ENCODE measurements at places on chromosomes 4 and X.
A peak's percentile ranks its signal among the peaks of the same experiment; 100 is the strongest.

- DNase-seq = no peak
Observed at GRCh38 chr4:120720354-120720934, 202.1 kb downstream of the PRDM5 start.

DNA sequence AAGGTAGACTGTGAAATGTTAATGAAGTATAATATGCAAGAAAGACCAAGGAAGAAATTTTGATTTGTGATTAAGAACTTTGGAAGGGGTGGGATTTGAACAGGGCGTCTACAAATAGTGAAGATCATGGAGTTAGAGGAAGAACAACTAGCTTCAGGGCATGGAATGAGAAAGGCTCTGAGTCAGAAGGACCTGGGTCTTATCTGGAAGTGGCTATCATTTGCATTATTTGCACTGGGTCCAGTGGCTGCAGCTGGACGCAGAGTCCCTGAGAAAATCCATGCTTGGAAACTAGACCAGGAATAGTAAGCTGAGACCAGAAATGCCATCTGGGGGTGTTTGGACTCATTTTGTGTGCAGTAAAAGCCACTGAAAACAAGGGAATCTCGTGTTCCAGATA lies 4.3 kb upstream of the LIMCH1 start:
- DNase-seq = no peak

DNA sequence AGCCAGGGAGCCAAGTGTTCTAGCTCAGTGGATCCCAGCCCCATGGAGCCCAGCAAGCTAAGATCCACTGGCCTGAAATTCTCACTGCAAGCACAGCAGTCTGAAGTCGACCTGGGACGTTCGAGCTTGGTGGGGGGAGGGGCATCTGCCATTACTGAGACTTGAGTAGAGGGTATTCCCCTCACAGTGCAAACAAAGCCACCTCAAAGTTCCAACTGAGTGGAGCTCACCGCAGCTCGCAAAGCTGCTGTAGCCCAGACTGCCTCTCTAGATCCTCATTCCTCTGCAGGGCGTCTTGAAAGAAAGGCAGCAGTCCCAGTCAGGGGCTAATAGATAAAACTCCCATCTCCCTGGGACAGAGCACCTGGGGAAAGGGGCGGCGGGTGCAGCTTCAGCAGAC lies 226.3 kb downstream of the ZIC3 start:
- DNase-seq = no peak

GRCh38 chr4:48134081-48134480 lies at the start of gene TXK:
TXK (minus strand) TSS chr4:48134250; CDS start chr4:48134170, 80 bp downstream.
- no peak for DNase-seq

- DNase-seq = peak; percentile 85
Observed at GRCh38 chr4:153137159-153137558, 67.1 kb upstream of the TRIM2 start.

- DNase-seq = no peak
Observed at GRCh38 chr4:2451036-2451520, 17.8 kb upstream of the RNF4 start.

DNA sequence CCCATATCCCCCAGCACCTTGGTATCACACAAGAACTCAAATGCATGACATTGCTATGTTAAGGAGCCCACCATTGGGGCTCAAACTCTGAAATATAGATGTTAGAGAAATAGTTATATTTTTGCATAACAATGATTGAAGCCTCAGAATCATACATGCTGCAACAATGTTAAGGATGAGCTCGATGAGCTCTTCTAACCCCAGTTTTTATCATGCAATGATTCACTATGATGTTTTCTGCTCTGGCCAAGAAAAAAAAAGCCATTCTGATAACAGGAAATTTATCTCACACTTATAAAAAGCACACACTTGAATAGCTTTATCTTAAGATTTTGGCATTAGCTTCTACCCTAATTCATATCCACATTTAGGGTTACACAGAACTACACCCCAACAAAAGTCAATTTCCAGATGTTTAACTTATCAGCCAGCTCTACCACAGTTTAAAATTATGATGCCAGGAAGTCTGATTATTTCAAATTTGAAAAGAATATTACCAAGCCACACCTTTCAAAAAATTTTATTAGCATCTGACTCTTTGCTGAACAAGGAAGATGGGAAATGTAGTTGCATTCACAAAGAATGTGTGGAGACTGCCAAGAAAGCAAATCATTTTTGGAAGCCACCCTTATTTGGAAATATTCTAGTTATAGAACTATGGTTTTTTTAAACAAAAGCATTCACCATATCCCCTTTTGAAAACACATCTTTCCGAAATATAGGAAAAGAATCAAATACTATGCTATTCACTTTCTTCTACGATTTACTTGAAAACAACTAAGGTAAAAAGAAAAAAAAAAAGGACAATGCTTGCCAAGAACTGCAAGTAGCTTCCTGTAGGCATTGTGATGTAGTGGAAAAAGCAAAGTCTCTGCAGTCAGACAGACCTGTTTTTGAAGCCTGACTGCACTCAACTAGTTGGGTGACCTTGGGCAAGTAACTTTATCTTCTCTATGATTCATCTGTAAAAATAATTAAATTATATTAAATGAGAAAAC lies 100.8 kb upstream of the PLS3 start:
- DNase-seq = no peak

DNA sequence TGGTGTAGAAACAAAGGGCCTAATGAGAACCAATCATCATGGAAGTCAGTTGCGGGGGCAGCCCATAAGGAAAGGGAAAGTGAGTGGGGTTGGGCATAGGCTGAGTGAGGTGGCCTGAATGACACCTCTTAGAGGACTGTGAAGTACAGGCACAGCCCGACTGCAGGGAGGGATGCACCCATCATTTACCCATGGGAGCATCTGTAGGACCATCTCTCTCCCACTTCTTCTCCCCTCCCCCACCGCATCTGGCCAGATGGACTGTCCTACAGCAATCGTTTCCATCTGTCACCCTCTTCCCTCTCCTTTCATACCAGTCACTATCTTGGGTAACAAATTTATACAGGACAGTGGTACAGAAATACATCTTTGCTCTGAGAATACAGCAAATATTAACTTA lies 4.2 kb downstream of the STBD1 start:
- DNase-seq = no peak

GRCh38 chrX:110397904-110398303 lies 39.3 kb downstream of the RTL9 start:
- no peak for DNase-seq

GRCh38 chrX:37787423-37787869 lies 7.6 kb downstream of the CYBB start:
- DNase-seq = no peak

- DNase-seq = no peak
Observed at GRCh38 chr4:105662935-105663675, 45.4 kb downstream of the INTS12 start.

DNA sequence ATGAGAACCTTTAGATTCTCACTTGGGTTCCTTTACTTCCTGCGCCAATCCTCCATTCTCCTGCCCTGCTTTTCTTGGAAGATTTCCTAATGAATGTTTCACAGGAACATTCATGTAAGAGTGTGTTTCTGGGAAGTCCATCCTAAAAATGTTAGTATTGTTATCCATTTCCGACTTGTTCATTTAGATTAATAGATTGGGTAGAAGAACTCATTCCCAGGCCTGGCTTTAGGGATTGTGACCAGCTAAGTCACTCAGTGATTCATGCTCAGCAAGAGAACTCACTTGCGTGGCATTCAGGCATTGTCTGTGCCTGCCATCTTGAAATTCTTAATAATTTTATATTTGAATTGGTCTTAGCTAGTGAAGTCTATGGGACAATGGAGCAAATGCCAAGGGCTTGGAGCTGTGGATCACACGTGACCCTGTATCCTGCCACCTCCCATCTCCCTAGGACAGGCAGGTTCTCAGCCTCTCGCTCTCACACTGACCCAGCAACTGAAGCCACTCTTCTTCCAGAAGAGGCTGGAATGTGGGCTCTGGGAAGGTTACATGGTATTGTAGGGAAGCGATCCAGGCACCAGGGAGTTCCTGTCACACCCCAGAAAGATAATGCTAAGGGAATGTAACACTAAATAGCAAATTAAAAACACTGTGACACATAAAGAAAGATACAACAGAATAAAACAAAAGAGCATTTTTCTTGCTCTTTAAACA lies 562.1 kb downstream of the TMA16 start:
- peak; percentile 8 for DNase-seq

DNA sequence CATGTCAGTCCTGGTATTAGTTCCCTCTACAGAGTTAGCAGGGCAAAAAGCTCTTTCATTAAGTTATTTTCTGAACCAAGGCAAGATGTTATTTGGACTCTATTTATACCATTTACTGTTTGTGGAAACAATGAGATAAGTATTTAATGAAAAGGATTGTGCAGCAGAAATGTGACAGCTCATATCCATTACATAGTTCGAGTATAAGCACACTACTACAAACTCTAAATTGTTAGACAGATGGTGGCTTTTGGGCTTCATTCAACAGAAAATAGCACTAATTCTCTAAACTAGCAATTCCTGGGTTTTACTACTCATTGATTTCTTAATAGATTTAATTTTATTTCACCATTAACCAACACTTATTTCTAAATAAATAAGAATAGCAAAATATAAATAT lies 95.2 kb upstream of the ANK2 start:
- DNase-seq = no peak

DNA sequence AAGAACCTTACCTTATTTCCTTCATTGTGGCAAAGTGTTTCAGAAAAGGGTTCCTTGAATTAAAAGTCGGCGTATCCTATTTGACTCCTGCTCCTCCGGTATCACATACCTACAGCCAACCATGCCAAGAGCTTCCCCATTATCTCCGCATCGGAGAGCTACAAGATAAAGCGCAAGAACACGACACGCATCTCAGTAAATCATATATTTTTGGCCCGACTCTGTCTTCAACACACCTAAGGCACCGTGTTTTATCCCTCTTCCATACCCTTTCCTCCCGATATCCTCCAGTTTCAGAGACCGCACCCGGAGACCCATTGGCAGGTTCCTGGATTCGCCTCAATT lies 497 bp upstream of the THAP9 start:
- DNase-seq = peak; percentile 58

DNA sequence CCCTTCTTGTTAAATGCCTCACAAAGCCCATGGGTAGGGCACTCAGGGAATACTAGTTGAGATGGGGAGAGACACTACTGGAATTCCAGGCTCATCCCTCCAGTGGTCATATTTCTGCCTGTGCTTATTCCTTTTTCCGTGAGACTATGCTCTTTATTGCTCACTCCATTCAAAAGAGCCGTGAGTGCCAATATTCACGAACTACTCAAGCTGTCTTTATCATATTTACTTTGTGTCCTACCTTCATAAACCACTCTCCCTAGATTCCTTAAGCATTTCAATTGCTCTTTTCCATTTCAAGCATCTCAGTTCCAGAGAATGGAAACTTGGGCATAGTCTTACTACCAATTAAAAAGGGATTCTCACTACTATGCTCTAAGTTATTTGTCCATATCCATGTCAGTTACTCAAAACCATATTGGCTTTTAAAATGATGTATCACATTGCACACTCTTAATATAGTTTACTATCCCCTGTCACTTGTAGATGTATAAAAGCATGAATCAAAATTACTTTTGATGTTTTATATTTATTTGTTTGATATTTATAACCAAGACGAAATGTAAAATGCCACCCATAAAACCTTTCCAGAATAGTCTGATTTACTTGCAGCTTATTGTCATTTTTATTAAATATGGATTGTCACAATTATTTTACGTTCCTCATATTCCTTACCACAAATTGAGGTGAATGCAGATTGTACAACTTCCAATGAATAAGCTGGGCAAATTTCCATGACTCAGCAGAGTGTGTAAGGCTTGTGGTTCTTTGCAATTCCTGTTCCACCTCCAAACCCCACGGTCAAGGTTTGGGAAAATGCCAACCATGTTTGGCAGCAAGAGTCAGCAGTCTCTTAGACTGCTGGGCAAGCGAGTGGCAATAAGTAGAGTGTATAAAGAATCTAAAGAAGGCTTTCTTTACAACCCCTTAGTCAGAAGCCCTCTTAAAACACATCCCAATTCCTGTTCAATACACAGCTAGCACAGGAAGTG lies 24.4 kb downstream of the ENOX2 start:
- DNase-seq = peak; percentile 83

DNA sequence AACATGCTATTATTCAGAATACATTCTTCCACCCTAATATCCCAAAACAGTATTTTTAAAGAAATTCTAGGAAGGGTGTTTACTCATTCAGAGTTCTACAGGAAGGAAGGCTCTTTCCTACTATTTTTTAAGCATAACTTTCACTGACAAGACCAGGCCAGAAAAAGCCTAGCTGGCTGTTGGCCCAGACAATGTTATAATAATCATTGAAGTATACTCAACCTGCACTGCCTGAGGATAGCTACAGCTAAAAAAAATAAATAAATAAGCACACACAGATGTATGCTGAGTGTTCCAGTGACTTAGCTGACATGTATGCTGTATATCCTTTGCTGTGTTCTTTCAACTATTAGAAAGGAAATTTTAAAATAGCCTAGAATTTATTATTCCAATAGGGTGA lies 145.8 kb upstream of the SPRY1 start:
- no peak for DNase-seq

GRCh38 chrX:137033774-137034507 lies at the start of gene GPR101:
GPR101 (minus strand) TSS chrX:137033995; CDS start chrX:137031674, 2,321 bp downstream.
- no peak for DNase-seq

DNA sequence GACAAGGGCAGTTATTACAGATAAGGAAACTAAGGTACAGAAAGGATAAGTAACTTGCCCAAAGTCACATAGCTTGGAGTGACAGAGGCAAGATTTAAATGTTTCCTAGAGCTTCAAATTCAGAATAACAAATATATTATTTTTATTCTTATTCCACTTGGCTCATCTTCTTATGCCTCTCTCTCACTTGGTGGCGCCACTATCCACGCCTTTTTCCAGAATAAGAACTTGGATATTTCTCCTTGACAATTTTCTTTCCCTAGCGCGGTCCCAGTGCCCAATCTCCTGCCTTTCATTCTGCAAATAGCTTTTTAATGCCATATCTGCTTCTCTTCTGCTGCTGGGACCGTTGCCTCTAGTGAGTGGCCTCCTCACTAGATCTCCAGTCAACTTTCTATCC lies 78.5 kb downstream of the MSN start:
- DNase-seq = peak; percentile 15

- DNase-seq = peak; percentile 27
Observed at GRCh38 chr4:78651250-78651860, 99.8 kb downstream of the ANXA3 start.

DNA sequence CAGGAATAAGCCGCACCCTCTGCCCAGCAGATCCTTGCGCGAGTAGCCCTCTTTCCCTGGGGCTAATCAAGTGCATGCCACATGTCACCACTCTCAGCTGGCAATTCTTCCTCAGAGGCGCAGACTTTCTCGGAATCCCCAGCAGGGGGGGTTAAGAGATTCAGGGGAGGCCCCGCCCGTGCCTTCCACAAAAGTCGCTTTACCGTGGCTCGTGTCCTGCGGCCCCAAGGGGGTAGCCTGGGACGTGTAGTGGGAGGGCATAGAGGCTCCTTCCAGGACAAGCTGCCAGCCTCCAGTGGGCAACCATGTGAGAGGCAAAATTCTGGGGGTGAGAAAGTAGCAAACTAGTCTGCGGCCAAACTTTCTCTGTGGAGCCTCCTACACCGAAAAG lies 652 bp downstream of the SRPX start:
- peak; percentile 80 for DNase-seq

DNA sequence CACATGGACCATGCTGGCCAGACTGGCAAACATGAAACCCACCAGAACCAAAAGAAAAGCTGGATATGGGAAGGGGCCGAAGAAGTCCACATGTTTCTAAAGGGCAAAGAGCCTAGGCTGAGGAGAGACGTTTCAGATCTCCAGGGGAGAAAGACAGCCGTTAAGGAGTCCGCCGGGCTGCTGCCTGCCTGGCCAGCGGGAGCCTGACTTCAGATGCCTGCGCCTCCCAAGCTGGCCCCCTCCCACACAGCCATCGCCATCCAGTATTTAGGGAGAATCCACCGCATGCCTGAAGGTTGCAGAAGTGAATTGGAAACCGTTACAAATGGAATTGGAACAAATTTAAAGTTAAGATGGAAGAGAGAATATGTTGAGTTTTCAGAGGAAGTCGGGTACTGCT lies 2.9 kb downstream of the TBL1X start:
- DNase-seq = no peak

Measured in ELR (cell line).